ENCODE measurements at places on chromosomes 7 and 10.

DNA sequence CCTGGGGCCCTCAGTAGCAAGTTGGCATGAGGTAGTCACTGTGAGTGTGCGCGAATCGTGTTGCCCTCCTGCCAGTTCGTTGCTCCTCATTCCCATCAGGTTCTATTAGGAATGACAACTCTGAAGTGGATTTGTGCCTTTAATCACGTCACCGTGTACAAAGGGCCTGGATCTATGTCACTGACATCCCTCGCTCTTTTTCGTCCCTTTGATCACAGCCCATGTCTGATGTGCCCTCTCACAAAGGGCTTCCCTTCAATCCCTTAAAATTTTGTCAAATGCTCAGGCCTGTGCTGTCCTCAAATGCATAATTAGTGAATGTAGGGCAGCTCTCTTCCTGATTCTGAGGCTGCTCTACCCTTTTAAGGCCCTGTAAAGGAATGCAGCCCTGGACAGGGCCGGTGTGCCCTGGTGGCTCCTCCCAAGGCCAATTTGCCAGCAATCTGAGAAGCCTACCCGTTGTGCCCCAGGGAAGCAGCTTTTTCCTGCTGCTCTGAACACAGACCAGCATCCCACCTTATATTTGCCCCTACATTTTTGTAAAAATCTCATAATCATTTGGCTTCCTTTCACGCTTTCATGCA is 93.6 kb downstream of the TMEM178B start:
- no peak for DNase-seq
- no peaks in the 10 kb centered on the region for H3K27me3 ChIP-seq
- no peaks in the 10 kb centered on the region for H3K4me1 ChIP-seq
- no peak overlapping the region for H3K27ac ChIP-seq
- H3K4me3 ChIP-seq, result no peak overlapping the region

DNA sequence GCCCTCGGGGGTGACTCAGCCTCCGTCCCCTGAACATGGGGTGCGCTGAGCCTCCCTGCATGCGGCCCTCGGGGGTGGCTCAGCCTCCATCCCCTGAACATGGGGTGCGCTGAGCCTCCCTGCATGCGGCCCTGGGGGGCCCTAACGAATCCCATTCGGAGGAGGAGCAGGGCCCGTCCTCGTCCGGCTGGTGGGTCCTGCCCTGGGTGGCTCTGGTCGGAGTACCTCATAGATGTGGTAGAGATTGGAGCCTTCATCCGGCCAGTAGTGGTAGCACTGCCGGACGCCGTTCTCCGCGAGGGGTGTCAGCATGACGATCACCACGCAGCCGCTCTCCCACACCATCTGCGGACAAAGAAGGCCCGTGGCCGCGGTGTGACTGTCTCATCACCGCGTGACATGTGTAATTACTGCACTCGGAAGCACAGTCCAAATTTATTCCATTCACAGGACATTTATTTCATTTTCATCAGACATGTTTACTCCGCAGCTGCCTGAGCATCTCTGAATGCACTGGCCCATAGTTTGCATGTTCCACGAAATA is 241.1 kb downstream of the DNAJB6 start:
- no peaks in the 10 kb centered on the region for H3K36me3 ChIP-seq
- no peak for DNase-seq
- no peaks in the 10 kb centered on the region for H3K27me3 ChIP-seq
- no peaks in the 10 kb centered on the region for H3K4me1 ChIP-seq
- no peak overlapping the region for H3K4me3 ChIP-seq

DNA sequence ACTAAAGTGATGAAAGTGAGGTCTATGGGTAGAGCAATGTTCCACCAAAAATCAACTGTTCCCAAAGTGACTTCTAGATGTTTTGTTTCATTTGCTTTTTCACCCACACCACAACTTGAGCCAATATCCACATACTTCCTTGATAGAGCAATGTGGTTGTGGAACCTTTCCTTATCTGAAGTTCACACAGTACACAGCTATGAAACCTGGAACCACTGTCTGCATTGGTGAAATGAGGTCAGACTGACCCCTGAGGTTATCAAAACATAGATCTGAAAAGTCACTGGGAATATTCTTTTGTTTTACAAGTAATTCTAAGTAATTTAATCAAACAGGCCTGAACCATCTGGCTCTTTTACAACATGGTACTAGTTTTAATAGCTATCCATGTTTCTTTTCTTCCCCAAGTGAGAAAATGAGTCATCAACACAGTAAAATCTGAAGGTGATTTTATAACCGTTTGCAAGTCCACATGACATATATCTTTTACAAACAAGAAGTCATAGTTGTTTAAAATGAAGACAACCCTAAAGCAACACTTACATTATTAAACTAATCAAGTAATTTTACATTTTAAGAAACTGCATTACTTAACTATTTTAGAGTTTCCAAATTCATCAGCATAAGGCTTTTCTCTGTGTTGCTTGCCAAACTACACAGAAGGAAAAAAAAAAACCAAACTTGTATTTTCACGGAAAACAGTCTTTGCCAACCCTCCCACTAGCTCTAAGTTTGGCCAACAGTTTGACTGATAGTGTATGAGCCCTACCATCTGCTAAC is 80.3 kb downstream of the LRRC17 start:
- H3K36me3 ChIP-seq, result no peaks in the 10 kb centered on the region
- peaks cover 19% of the 10 kb centered on the region for H3K4me1 ChIP-seq
- no peaks in the 10 kb centered on the region for H3K27me3 ChIP-seq

- no peaks in the 10 kb centered on the region for H3K27me3 ChIP-seq
- no peak overlapping the region for H3K4me3 ChIP-seq
- no peak for DNase-seq
- peaks cover 5% of the 10 kb centered on the region for H3K4me1 ChIP-seq
Observed at GRCh38 chr7:37249240-37249639, 199.4 kb downstream of the ELMO1 start.

- H3K36me3 ChIP-seq, result no peaks in the 10 kb centered on the region
- no peak overlapping the region for H3K4me3 ChIP-seq
- DNase-seq, result no peak
- no peaks in the 10 kb centered on the region for H3K4me1 ChIP-seq
Observed at GRCh38 chr10:18527687-18528086, 123.7 kb downstream of the NSUN6 start.

- no peaks in the 10 kb centered on the region for H3K4me1 ChIP-seq
- H3K4me3 ChIP-seq, result no peak overlapping the region
- no peaks in the 10 kb centered on the region for H3K27me3 ChIP-seq
- no peaks in the 10 kb centered on the region for H3K36me3 ChIP-seq
Observed at GRCh38 chr7:93414574-93414973, 159.9 kb downstream of the CALCR start.

DNA sequence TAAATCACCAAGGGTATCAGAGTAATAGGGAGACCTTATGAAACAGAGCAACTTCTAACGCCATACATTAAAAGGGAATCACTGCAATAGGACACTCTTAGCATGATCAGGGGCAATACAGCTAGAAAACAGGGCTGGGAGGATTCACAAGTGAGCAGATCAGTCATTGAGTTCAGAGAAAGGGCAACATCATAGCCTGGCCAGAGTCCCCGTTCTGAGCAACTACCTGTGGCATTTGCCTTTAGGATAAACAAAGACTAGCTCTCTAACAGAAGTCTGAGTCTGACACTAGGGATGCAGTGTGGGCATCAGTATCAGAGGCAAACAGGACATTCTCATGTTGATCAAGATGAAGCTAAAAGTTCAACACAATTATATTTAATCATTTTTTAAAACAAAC is 297.9 kb downstream of the DGKB start:
- no peak overlapping the region for H3K4me3 ChIP-seq
- H3K27me3 ChIP-seq, result no peaks in the 10 kb centered on the region
- no peak overlapping the region for H3K27ac ChIP-seq

DNA sequence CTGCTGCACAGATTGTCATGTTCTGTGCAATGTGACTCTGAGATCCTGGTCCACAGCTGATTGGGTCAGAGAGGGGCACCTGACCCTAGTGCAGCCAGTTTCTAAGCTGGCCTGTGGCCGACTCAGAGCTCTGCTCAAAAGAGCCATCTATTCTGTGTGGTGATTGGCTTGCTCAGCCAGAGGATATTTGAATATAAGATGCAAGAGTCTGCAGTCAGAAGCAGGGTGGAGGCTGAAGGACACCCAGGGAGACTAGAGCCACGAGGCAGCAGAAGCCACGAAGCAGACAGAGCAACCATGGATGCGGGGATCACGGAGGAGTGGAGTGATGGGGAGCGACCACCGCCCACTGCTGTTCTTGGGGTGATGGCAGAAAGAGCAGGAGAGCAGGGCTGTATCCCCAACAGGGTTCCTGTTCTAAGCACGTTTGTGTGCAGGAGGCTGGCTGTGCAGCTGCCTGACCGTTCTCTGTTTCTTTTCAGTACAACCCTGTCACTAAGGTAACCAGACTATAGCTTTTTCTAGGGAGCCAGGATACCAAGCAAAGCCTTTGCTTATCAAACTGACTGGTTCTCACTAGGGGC is 19.5 kb upstream of the RHEB start:
- H3K4me3 ChIP-seq, result no peak overlapping the region
- no peaks in the 10 kb centered on the region for H3K27me3 ChIP-seq
- peaks cover 6% of the 10 kb centered on the region for H3K4me1 ChIP-seq
- no peak for DNase-seq
- peak overlapping the region; percentile 3 for H3K27ac ChIP-seq
- H3K36me3 ChIP-seq, result no peaks in the 10 kb centered on the region

DNA sequence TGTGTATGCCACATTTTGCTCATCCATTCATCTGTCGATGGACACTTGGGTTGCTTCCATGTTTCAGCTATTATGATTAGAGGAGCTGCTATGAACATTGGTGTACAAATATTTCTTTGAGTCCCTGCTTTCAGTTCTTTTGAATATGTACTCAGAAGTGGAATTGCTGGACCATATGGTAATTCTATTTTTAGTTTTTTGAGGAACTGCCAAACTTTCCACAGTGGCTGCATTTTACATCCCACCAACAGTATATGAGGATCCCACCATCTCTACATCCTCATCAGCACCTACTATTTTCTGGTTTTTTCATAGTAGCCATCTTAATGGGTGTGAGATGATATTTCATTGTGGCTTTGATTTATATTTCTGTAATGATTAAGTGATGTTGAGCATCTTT is 44.7 kb upstream of the ZMIZ2 start:
- H3K4me1 ChIP-seq, result no peaks in the 10 kb centered on the region
- no peak overlapping the region for H3K4me3 ChIP-seq
- no peak overlapping the region for H3K27ac ChIP-seq
- DNase-seq, result no peak
- H3K36me3 ChIP-seq, result peaks cover 97% of the 10 kb centered on the region
- H3K27me3 ChIP-seq, result no peaks in the 10 kb centered on the region

- no peaks in the 10 kb centered on the region for H3K36me3 ChIP-seq
- no peak overlapping the region for H3K4me3 ChIP-seq
- H3K4me1 ChIP-seq, result no peaks in the 10 kb centered on the region
- no peak for DNase-seq
Observed at GRCh38 chr7:53900856-53901528, 641.2 kb upstream of the VSTM2A start.

DNA sequence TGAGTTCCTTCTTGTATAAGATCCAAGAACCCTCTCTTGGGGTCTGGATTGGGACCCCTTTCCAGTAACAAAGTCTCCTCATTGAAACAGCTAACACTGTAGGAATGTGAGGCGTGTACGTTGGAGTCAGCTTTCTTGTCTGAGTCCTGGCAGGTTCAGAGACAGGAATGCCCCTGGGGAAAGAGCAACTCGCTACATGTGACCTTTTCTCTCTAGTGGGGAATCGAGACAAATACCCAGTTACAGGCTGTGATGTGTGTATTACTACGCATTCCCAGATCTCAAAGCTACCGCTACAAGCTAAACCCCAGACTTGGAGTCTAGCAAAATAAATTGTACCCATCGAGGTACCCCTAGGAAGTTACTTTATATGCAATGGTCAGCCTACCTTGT is 85.6 kb upstream of the FRMD4A start:
- no peak overlapping the region for H3K27ac ChIP-seq
- no peaks in the 10 kb centered on the region for H3K27me3 ChIP-seq
- DNase-seq, result no peak
- H3K4me3 ChIP-seq, result no peak overlapping the region
- no peaks in the 10 kb centered on the region for H3K36me3 ChIP-seq

- no peak for DNase-seq
- no peaks in the 10 kb centered on the region for H3K4me1 ChIP-seq
- no peaks in the 10 kb centered on the region for H3K27me3 ChIP-seq
- H3K4me3 ChIP-seq, result no peak overlapping the region
- no peak overlapping the region for H3K27ac ChIP-seq
Observed at GRCh38 chr7:153641199-153641598, 411.0 kb upstream of the DPP6 start.

DNA sequence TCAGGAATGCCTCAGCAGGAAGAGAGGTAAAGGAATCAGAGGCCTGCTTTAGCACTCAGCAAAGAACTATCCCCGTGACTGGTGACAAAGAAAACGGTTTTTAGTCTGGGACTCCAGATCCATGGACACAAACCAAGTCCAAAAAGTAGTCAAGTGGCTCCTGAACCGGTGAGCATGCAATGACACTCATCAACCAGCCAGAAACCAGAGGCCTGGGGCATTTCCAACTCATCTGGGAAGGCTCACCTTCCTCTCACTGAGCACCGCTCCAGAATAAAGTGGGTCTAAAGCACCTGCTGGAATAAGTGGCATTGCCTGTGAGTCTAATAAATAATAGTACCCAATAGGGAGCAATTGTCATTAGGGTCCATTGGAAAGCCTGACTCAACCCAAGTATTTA is 17.9 kb upstream of the UCN3 start:
- H3K27me3 ChIP-seq, result no peaks in the 10 kb centered on the region
- H3K27ac ChIP-seq, result no peak overlapping the region
- DNase-seq, result no peak
- no peak overlapping the region for H3K4me3 ChIP-seq
- no peaks in the 10 kb centered on the region for H3K4me1 ChIP-seq
- no peaks in the 10 kb centered on the region for H3K36me3 ChIP-seq

DNA sequence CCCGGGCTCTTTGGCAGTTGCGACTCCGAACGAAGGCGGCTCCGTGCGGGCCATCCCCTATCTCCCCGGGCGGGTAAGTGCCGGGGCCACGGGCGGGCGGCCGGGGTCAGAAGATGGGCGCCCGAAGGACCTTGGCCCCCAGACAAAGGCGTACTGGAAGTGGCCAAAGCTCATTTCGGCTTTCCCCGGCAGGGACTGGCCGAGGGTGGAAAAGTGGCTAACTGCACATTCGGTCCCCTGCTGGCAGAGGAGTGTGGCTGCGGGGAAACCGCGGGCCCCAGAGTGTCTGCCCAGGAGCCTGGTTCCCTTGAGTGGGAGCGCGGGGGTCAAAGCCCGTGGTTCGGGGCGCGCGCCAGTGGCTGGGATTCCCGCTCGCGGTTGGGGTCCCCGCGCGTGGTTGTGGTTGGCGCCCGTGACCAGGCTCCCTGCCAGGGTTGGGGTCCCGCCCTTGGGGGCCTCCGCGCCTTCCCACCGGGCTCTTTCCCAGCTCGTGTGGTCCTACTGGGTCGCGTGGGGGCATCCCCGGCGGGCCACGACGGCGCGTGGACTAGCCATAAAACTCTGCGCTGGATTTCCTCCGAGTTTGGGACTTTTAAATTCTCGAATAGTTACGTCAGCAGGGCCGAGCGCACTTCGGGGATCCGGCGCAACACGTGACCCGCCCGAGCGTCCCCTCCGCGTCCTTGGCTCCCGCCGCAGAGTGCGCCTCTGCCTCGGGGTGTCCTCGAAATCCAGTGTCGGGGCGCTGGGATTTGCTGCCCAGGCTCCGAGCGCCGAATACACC is 124.4 kb downstream of the TACC2 start:
- H3K27ac ChIP-seq, result peak overlapping the region; percentile 96
- no peaks in the 10 kb centered on the region for H3K27me3 ChIP-seq
- peaks cover 29% of the 10 kb centered on the region for H3K4me1 ChIP-seq
- no peak for DNase-seq

- no peak for DNase-seq
- no peak overlapping the region for H3K4me3 ChIP-seq
- no peaks in the 10 kb centered on the region for H3K27me3 ChIP-seq
- no peaks in the 10 kb centered on the region for H3K36me3 ChIP-seq
- no peak overlapping the region for H3K27ac ChIP-seq
Observed at GRCh38 chr7:142425281-142425680, 167.4 kb upstream of the PRSS58 start.
